ENCODE measurements at places on chromosomes 12 and 14.
A peak's percentile ranks its signal among the peaks of the same experiment; 100 is the strongest.

- no peak for DNase-seq
Observed at GRCh38 chr12:126212824-126213223, 1147.6 kb downstream of the AACS start.

DNA sequence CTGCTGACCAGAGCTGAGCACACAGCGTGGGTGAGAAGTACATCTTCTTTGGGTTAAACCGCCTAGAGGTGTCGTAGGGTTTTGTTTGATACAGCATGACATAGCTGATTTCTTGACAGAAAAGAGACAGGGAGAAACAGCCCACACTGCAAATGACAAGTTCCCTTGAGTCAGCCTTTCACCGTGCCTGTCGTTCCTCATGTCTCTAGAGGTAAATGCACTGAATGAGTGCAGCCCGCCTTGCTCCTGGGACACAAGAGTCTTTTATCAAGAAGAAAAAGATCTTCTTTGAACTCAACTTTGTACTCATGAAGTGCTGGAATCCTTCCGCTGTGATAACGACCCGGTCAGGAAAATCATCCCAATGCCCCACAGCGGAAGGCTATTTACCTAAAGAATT lies 77.6 kb downstream of the TMEM132D start:
- no peak for DNase-seq

DNA sequence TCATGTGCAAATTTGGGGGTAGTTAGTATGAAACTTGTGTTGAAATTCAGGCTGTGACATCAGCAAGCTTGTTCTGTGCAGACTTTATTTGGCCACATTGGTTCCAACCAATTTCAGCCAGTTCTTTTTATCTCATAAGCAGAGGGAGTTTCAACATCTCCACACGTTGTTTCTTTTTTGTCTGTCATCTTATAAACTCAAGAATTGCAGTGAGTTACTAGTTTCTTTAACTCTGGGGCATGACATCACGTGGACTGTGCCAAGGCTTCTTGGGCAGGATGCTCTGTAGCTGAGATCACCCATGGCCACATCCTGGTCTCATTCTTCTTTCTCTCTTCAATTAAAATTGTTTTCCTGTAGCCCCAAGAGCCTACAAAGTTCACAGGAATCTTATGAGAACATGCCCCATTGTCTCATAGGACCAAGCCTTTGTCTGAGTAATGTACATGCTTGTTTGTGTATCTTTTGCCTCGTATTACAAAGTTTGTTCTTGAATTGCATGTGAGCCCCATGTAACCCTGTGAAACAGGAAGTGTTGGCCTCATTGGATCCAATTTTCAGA lies 982.0 kb upstream of the TMEM132C start:
- DNase-seq = peak; percentile 40

- DNase-seq = peak; percentile 84
Observed at GRCh38 chr12:124913474-124914391, 717 bp downstream of the UBC start.

GRCh38 chr12:84874825-84875139 lies 37.8 kb downstream of the SLC6A15 start:
- DNase-seq = no peak

- no peak for DNase-seq
Observed at GRCh38 chr12:6607751-6608591, 792 bp upstream of the CHD4 start.

DNA sequence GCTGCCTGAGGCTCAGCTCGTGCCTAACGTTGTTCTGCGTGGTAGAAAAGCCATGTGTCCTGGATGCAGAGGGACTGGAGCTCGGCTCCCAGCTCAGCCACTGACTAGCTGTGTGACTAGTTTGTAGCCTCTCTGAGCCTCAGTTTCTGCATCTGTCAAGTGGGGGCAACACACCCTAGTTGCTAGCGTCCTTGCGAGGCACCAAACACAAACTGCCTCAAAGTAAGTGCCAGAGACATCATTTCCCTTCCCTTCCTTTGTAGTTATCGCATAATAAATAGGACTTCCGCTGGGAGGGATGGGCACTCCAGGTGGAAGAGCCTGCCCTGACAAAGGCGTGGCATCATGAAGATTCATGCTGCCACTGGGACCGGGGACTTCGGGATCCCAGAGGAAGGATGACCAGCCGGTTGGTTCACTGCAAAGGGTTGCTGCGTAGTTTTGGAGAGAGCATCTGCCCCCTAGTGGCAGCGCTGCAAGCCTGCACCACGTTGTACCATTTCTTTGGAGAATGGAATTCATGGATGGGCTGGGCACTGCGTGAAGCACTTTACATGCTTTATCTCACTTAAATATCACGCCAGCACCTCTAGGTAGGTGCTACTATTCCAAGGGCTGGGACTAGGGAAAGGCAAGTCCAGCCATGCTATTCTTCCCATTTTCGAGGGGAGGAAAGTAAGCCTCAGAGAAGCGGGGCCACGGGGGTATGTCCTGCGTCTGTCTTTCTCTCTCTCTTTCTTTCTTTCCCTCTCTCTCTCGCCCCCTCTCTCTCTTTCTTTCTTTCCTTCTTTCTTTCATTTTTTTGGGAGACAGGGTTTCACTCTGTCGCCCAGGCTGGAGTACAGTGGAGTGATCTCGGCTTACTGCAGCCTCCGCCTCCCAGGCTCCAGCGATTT lies 4.6 kb downstream of the CCDC197 start:
- peak; percentile 82 for DNase-seq

DNA sequence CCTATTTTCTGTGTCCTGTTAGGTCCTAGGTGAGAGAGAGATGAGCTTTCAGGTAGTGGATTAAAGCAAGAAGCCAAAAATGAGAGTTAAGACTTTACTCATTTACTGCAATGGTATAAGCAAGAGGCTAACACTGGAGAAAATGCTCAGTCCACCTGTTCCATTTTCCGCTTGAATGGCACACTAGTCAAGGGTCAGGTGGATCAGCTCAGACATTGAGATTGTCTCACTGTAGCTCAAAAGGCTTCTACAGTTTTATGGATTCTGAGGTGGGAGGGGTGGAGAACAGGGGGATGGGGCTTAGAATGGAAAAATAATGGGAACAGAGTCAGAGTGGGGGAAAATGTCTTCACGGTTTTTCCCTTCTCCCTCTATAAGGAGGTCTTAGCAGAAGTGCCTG lies 57.3 kb upstream of the MUCL1 start:
- no peak for DNase-seq

GRCh38 chr14:91796617-91797347 lies 64.9 kb upstream of the CATSPERB start:
- DNase-seq = no peak

GRCh38 chr14:24670594-24670993 lies 36.6 kb upstream of the GZMB start:
- no peak for DNase-seq

- no peak for DNase-seq
Observed at GRCh38 chr12:84150201-84150600, 762.4 kb downstream of the SLC6A15 start.

DNA sequence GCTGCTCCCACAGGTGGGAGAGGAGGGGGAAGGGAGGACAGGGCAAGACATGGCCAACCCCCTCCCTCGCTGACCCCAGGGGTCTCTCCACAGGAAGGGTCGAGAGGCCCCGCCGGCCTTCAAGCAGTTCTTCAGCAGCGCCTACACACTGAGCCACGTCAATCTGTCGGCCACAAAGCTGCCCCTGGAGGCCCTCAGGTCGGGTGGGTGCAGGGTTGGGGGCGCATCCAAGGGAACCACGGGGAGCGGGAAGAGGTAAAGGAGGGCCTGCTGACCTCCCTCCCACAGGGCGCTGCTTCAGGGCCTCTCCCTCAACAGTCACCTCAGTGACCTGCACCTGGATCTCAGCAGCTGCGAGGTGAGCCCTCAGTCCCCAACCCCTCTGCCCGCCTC lies 6.1 kb downstream of the CARMIL3 start:
- no peak for DNase-seq

DNA sequence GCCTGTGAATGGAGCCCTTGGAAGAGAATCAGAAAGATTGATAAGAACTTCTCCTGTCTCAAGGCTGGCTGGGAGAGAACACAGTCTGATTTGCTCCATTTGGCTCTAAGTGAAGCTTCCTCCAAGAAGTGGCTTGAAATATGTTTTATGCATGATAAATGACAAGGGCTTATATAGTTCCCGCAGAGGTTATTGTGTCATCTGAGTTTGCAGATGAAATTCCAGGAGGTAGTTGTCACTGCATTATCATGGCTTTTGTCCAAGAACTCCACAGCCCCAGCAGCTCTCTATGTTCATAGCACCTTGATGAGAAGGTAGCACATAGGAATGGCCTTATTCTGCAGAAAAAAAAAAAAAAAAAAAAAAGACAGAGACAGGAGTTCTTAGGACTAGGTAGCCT lies 108.5 kb downstream of the DACT1 start:
- no peak for DNase-seq

DNA sequence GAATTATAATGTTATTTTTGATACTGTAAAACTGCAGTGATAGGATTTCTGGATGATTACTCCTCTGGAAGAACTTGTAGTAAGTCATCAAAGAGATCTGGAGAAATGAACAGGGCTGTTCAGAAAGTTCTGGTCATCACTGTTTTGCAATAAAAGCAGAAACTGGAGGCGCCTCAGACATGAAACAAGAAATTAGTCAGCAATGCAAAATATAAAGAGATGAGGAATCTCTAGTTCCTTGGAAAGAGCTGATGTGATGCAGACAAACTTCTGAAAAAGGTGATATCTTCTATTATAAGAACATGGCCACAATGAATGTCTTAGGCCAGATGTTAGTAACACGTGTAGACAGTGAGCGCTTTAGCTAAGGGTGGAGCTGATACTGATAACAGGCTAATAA lies 9.5 kb downstream of the ACIN1 start:
- peak; percentile 83 for DNase-seq

- peak; percentile 41 for DNase-seq
Observed at GRCh38 chr12:98727196-98727595, 82.1 kb downstream of the APAF1 start.

GRCh38 chr12:53115112-53115890 lies 12.0 kb downstream of the SOAT2 start:
- no peak for DNase-seq

DNA sequence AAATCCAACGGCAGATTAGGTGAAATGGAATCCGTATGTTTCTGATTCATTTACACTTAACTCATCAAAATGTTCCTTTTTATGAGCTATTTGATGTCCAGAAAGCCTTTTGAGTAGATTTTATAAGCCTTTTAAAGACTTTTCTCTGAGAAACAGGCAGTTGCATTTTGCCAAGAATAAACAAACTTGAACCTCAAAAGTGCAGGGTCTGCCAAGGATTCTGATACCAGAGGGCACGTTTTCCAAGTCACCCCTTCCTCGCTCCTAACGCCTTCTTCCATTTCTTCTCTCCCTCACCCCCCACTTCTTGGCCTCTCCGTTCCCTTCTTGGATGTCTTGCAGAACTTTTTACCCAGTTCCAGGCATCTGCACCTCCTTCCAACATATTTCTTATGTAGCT lies 200.6 kb upstream of the TBX3 start:
- DNase-seq = no peak

GRCh38 chr12:93130366-93131054 lies 201.4 kb upstream of the EEA1 start:
- peak; percentile 43 for DNase-seq

DNA sequence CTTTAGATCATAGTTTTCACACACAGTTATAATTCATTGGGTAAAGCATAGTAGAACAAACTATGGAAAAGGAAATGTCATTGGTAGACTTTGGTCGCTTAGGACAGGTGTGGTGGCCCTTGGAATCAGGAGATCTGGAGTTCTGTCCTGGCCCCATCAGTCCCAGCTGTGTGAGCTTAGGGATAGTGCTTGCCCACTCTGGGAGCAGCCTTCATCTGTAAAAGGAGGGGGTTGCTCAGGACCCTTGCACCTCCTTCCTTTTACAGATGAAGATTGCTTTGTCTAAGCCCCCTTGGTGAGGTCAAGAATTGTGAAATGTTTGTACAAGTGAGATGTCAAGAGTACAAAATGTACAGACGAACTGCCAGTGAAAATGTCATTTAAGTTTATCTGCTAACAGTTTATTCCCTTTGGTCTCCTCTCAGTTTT lies 93.2 kb downstream of the BORCS5 start:
- no peak for DNase-seq

- DNase-seq = no peak
Observed at GRCh38 chr14:36450550-36450949, 69.5 kb downstream of the NKX2-1 start.

GRCh38 chr12:102009796-102010195 lies 52.0 kb downstream of the WASHC3 start:
- DNase-seq = no peak

DNA sequence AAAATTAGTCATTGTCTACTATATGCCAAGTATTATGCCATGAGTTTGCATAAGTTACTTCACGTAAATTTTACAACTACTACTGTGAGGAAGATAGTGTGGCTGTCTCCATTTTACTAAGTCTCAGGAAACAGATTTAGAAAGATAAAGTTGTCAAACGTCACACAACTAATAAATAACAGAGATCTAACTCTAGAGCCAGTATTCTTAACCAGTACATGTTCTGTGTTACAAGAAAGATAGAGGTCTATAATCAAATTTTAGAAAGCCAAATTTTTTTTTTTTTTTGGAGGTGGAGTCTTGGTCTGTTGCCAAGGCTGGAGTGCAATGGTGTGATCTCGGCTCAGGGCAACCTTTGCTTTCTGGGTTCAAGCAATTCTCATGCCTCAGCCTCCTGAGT lies 14.2 kb downstream of the CLEC4C start:
- no peak for DNase-seq

GRCh38 chr14:81231540-81231939 lies 10.8 kb upstream of the GTF2A1 start:
- DNase-seq = no peak

- no peak for DNase-seq
Observed at GRCh38 chr14:105883066-105884005, 357.0 kb downstream of the TMEM121 start.

- DNase-seq = no peak
Observed at GRCh38 chr12:52735816-52736632, 32.7 kb upstream of the KRT77 start.

DNA sequence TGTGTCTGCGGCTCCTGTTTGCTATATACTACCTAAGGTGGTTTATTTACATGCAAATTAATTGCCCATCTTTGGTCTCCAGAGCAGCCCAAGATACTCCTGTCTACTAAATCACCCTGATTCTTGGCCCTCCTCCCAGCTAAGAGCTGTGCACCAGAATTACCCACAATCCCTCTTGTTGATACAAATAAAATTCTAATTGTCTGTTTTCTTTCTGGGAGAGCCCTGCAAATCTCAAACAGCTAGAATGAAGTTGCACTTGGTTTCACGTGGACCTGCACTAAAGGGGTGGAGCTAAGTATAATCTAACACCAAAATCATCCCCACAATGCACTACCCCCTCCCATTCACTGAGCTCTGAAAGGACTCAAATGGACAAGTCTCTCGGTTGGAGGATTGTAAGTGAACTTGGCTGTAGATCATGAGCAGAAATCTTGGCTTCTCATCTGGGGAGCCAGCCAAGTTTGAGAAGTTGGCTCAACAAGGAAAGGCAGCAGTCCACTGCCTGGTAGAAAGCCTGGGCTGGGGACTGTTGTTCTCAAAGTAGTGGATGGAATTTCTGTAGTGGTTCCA lies 6.6 kb downstream of the MAX start:
- no peak for DNase-seq

GRCh38 chr14:64439141-64439540 lies 26.2 kb upstream of the AKAP5 start:
- DNase-seq = no peak

GRCh38 chr12:7935590-7936581 lies at the start of gene SLC2A3:
SLC2A3 (minus strand) TSS chr12:7936187; CDS start chr12:7936034, 153 bp downstream.
- DNase-seq = peak; percentile 93

All from suppressor macrophage treated with lipopolysaccharide for 4 hours (primary cell).